Hematopoietic multipotent progenitor cell treated with erythropoietin and hydrocortisone succinate and interleukin-3 and kit ligand, for 4 days (in vitro differentiated cells): ENCODE measurements at places on chromosomes 7 and 10.
A peak's percentile ranks its signal among the peaks of the same experiment; 100 is the strongest.

DNA sequence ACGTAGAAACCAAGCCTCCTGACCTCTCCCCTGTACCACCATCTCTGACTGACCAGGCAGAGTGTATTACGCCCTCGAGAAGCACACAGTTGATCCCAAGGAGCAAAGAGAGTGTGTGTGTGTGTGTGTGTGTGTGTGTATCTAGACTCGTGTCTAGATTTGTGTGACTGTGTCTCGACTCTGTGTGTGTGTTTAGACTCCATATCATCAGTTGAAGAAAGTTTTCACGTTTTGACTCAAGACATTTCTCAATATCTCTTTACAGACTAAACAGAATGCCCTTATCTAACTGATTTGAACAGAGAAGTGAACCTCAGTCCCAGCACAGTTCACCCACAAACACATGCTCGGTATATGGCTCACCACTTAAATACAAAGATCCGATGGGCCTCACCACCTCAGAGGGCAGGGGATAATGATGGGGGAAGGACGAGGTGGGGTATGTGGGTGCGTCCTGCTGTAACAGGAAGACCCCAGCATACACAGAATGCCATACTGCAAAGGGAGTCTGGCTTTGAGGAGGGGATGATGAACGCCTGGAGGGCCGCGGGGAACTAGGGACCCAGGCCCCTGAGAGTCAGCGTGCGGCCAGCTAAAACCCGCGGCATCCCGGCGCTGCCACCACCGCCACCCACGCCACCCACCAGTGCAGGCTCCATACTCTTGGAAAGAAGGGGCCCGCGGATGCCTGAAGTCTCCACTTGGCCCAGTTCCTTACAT, 780 bp downstream of the ALDH18A1 start:
- DNase-seq: peak; percentile 67

DNA sequence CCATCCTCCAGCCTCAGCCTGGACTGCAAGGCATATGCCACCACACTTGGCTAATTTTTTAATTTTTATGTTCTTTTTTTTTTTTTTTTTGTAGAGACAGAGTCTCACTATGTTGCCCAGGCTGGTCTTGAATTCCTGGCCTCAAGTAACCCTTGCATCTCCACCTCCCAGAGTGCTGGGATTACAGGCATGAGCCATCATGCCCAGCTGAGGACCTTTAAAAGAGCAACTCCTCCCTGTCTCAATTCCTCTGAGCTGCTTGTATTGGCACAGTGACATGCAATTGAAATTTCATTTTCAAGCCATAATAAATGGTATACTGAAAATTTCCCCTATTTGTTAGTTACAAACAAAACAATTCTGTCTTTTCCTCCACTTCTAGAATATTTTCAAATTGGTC, 19.5 kb downstream of the DNAJB9 start:
- no peak for DNase-seq

DNA sequence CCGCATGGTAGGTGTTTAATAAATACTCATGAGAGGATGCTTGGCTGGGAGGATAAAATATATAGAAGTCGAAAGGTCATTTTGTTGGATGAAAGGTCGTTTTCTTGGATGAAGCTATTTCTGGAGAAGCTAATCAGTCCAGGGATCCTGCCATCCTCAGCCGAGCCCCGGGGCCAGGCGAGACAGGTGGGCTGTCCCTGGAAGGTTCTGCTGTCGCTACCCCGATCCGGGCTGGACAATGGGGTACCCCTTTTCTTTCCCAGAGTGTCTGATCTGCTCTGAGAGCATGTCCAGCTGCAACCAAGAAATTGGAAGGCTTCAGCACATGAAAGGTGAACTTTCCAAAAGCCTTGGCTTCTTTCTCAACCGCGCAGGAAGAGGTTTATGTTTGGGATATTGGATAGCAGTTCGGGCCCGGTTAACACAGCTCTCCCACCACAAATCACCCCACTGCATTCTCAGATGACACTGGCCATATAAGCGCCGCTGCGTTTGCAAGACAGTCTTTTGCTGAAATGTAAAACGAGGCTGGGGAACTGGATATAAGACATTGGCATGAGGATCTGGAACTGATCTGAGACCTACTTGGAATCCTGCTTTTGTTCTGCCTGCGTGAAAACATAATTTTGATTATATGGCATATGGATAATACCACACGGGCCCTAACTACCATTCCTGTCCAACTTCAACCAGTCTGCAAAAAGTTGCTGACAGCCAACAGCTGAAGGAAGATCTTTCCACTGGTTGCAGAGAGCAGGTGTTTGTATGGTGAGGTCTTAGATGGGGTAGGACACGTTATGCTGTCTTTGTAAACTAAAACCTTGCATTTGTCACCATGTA, 31.2 kb upstream of the MSRB2 start:
- DNase-seq: no peak

- DNase-seq: no peak
These were observed 664.3 kb upstream of the CELF2 start for GRCh38 chr10:10353326-10353868.

GRCh38 chr10:9126728-9127127, 1072.2 kb downstream of the GATA3 start:
- DNase-seq: no peak
